Mammary epithelial cell (primary cell): ENCODE measurements at places on chromosomes 4 and X. TPM values are rescaled to one million over a fixed set of nuclear protein-coding genes. Genes with fewer than 3 reads are reported as not detected.

Gene TGIF2LX
- not detected in 2 replicates for total RNA-seq

Gene ASB12
- total RNA-seq, result not detected in 2 replicates

Gene GPRASP2
- total RNA-seq, result 15.3 TPM

Gene FAM47E
- 0.80 and 0.99 TPM in 2 replicates for total RNA-seq

Gene F8A1
- 2.8 TPM for total RNA-seq

Gene GAGE12F
- not detected in 2 replicates for total RNA-seq

Gene BMX
- total RNA-seq, result 0.32 and 0.49 TPM in 2 replicates

Gene MAGEC3
- not detected in 2 replicates for total RNA-seq

Gene DUSP9
- 0.50 TPM for total RNA-seq

Gene MAGEA1
- total RNA-seq, result not detected in 2 replicates

Gene ARMCX2
- 26.0 and 26.9 TPM in 2 replicates for total RNA-seq

Gene FHIP1A
- 33.0 and 34.6 TPM in 2 replicates for total RNA-seq

Gene FGFBP2
- not detected for total RNA-seq

Gene PLS3
- total RNA-seq, result 393 TPM

Gene GUCY1B1
- 0.33 TPM in 1 of 2 replicates, not detected in the other for total RNA-seq

Gene GLOD5
- not detected for total RNA-seq

Gene BMPR1B
- total RNA-seq, result 11.3 TPM

Gene PDCL2
- total RNA-seq, result not detected in 2 replicates

Gene FTSJ1
- 126 and 148 TPM in 2 replicates for total RNA-seq

Gene MID2
- total RNA-seq, result 22.1 and 27.7 TPM in 2 replicates

Gene EGFL6
- total RNA-seq, result 0.21 and 0.24 TPM in 2 replicates

Gene ADGRL3
- 2.8 TPM for total RNA-seq

Gene ZNF630
- 2.7 TPM for total RNA-seq
